ENCODE measurements at places on chromosomes 1 and 21.

GRCh38 chr1:41222496-41222895 is 19.6 kb downstream of the SCMH1 start:
- no peak for DNase-seq

DNA sequence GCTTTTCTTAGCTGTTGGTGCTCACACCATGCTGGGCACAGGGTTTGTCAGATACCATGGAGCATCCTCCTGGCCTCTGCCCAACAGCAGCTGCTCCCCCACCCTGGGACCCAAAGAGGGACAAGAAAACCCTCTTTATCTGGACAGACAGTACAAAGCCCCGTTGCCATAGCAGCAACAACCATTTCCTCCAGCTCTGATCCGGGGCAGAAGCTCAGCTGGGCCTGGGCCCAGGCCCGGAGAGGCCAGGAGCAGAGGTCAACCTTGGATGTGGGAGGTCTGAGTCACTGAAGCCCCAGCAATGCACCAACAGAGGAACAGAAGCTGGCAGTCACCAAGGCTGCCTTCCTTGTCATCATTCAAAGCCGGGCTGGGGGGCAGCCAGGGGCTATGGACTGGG is 228.4 kb upstream of the POU3F1 start:
- no peak for DNase-seq

DNA sequence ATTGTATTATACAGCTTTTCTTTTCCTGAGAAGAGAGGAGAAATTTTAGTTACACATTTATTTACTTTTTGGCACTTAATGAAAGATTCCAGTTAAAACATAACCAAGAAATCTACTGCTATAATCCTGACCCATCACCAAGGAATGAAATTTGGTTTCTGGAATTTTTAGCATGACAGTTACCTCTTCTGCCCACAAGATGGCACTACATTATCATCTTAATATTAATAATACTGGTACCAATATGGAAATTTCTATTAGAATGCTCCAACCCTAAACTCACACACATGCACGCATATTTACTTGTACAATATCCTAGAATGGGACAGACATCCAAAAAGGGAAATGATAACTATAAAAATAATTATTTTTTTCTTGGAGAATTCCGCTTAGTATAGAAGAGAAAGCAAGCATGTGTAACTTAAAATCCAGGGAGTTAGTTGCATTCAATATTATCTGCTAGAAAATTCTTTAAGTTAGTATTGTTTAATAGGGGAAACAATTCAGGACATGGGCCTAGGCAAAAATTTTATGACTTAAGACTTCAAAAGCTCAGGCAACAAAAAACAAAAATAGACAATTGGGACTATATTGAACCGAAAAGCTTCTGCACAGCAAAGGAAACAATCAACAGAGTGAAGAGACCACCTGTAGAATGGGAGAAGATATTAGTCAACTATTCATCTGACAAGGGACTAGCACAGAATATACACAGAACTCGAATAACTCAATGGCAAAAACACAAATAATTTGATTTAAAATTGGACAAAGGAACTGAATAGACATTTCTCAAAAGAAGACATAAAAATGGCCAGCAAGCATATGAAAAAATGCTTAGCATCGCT is 37.4 kb downstream of the MAP3K21 start:
- no peak for DNase-seq

GRCh38 chr1:85225624-85226380 is 25.0 kb upstream of the SYDE2 start:
- no peak for DNase-seq

DNA sequence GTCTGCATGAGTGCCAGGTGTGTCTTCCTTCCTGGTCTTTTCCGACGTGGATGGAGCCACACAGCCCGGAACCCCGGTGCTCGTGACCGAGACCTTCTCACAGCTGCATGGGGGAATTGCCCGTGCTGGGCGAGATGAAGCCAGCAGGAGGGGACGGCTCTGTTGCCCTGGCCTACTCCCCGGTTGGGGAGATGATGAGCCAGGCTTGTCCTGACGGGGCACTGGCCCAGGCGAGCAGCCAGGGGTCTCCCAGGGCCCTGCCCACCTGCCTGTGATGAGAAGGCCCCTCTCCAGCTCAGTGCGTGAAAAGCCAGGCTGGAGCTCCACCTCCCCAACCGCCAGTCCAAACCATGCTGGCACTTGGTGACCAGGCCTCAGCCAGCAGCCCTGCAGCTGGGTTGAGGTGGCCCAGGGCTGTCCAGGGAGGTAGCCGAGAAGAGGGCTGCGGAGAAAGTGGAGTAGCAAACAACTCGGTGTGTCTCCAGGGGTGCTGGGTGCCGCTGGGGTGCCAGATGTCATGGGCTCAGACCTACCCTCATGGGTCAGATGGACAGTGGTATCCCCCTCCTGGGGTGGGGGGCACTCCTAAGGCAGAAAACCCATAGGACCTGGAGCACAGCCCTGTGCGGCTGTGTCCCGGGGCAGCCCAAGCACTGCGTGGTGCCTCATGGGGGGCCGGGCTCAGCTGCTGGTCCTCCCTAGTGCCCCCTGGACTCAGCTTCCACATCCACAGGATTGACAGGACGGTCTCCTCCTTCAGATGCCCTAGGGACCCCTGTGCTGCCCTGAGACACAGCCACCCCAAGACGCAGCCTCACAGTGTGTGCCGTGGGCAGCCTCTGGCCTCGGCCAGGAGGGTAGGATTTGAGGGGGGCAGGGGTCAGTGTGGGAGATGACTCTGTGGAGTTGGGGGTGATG is 26.1 kb downstream of the PRDM16 start:
- DNase-seq: no peak

GRCh38 chr1:182685215-182685614 is 828 bp upstream of the RGS8 start:
- no peak for DNase-seq

- no peak for DNase-seq
These were observed 72.9 kb upstream of the COL24A1 start for GRCh38 chr1:86229405-86229975.

GRCh38 chr1:41700986-41701535 is 216.6 kb upstream of the EDN2 start:
- DNase-seq: no peak

GRCh38 chr1:85824066-85824840 is 116.0 kb upstream of the ZNHIT6 start:
- no peak for DNase-seq

DNA sequence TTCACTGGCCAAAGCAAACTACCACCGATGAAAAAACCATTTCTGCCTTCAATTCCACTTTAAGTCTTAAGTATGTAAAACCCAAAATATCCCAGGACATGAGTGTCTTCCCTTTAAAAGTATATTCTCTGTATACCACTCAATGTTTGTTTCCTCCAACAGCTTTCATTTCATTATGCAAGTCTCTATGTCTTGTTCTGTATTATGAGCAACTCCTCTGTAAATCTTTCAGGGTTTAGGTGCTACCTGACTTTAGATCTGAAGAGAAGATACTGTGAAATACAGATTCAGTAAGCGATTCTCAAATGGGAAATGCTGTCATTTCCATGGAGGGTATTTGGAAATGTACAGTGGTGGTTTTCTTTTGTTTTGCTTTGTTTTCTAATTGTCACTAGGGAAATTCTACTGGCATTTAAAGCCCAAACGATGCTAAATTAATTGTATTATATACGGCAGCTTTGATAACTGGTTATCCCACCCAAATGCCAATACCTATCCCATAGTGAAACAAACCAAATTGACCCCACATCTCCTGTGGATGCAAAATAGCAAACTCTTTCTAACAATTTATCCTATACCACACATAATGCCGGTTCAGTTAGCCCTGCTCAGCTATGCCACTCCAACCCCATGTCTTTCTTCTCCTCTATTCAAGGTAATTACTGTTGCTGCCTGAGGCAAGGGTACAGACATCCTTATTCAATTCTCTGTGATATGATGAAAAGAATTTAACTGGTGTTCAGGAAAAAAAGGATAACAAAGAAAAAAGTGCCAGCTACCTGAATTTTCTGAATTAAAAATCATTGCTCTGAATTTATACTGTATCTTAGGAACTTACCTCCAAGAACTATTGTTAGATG is 182.8 kb downstream of the EIF4G3 start:
- DNase-seq: peak; percentile 28

DNA sequence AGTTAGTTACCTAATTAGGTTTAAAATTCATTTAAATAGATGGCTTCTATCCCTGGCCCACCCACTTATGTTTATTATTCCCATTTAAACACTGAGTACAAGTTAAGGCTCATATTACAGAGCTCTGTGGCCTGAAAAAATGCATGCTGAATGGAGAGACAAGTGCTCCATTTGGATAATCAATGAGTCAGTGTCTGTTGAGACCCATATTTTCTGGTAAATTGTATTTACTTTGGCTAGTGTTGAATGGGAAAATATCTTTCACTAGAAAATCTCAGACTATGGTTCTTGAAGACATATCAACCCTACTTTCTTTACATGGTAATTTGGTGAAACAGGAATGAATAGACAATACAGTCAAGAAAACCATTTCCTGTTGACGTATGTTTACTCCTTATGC is 356.0 kb downstream of the S1PR1 start:
- no peak for DNase-seq

DNA sequence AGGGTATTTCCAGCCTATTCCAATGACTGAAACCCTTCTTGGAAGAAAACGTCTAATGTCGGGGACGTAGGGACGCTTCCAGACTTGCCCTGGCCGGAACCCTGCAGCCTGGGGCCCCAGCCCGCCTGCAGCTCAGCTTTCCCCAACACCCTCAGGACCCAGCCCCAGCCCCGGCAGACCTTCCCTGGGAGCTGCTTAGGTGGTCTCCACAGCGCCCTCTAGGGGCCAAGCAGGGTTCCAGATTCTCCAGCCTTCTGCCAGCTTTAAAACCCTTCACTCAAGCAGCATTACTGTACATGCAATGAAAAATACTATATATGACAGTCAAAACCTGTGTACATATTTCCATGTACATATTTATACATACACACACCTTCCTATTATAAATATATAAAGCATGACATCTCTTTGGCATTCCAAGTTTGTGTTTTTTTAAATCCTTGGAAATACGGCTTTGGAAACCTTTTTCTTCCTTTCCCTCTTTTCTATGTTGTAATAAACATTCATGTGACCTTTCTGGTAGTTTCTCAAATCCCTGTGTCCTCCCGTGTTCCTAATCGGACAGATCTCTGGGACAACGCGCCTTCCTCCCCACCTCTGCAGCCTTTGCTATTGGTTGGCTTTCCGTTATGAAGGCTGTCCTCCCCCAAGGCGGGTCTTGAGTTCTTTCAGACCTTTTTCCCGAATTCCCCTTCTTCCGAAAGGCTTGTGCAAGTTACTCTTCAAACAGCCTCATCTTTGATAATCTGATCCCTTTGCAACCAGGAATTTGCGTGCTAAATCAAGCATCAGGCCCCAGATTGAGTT is 60.3 kb downstream of the STUM start:
- peak; percentile 39 for DNase-seq

DNA sequence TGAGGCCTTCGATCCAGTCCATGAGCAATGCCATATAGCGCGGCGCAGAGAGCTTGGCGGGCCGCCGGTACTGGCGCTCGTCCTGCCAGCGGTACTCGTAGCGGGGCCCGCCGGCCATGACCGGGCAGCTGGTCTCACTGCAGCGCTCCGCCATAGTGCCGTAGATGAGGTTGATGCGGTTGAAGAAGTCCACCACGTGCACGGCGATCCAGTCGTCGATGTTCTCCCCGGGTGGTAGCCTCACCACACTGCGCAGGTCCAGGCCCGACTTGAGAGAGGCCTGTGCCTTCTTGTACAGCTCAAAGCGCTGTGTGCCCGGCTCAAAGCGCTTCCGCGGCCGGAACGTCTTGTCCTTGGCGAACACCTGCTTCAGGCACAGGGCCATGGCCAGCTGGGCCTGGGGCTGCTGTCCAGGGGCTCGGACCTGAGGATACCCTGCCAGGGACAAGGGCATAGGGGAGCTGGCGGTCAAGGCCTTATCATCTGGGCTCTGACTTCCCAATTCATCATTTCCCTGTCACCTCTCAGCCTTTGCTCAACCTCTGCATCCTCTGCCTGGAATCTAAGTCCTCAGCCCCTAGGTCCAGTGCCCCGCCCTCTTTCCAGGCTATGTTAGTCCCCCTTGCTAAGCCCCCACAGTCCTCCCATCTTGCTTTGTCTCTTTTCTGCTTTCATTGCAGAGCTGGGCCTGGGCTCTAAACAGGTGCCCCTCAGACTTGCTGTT is 3.5 kb downstream of the MOB3C start:
- no peak for DNase-seq

- DNase-seq: no peak
These were observed 12.0 kb upstream of the KCNH1 start for GRCh38 chr1:211145944-211146343.

DNA sequence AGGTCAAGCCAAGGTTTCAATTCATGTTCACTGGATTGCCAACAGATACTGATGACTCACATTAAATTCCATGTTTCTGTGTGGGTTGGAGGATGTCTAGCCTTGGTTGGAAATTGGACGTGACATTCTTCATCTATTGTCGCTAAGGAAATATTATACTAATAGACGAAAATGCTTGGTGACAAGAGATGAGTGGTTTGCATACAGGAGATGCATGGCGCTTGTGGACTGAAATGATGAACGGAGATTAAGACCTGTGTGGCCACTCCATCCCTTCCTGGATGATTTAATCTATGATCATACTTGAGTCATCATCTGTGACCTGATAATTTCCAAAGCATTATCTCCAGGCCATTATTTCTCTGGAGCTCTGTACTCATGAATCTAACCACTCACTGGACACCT is 97.0 kb upstream of the CD34 start:
- DNase-seq: no peak

DNA sequence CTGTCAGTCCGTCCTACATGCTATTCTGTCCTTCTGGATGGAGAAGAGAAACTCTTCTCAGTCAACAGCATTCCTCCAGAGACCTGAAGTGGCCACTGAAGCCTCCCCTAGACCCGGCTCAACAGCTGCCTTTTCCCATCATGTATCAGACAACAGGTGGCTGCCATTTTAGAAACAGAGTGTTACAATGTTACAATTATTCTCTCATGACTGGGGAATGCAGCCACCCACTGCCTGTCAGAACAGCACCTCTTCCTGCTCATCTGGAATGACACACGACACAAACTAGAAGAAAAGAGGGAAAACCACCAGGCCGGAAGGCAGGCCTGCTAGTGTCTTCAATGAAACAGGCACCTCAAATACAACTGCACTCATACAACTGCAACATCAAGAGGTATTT is 105.3 kb downstream of the PGBD5 start:
- DNase-seq: no peak

DNA sequence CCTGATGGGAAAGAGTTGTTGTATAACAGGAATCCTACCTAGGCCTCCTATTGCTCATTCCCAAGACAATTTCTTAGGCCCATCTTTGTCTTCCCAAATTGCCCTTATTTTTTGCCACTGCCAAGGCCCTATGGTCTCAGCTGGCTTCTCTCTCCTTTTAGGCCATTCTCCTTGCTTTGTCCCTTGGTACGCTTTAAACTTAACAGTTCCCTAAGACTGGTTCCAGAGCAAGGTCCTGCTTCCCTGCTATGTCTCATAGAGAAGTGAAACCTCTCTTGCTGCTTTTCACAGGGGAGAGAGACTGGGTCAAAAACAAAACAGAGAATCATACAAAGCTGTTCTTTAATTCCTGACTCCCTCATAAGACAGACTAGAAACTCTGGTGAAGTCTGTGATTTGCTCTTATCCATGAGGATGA is 77.1 kb downstream of the XCL2 start:
- no peak for DNase-seq
